ENCODE measurements at places on chromosomes 7 and 10.

- no peak for DNase-seq
Measured at GRCh38 chr7:30931161-30931928, 19.7 kb downstream of the AQP1 start.

GRCh38 chr7:22402250-22402649 lies 45.3 kb upstream of the RAPGEF5 start:
- no peak for DNase-seq

GRCh38 chr10:72808001-72808400 lies 85.5 kb upstream of the OIT3 start:
- no peak for DNase-seq

GRCh38 chr7:106561151-106561550 lies 99.8 kb downstream of the CCDC71L start:
- DNase-seq: no peak

DNA sequence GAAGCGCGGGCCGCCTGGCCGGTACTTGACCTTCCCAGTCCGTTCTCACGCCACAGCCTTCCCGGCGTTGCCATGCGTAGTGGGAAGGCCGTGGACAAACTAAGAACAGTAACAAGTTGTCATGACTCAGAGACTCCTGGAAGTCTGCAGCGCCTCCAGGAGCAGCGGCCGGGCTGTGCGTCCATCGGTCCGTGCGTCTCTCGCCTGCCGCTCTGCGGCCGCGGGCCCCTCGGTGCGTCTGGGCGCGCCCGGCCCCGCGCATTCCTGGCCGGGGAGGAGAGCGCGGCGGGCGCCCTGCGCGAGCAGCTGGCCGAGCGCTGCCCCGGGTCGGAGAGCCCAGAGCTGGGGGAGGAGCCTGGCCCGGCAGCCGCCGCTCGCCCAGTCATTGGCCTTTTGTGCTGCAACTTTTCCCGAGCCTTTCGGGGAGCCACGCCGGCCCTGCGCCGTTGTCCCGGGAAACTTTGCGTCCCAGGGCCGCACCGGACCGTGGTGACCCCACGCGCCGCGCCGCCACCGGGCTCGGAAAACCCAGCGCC lies 123.7 kb downstream of the TACC2 start:
- DNase-seq: peak; percentile 15

- no peak for DNase-seq
Measured at GRCh38 chr7:36526863-36527548, 137.3 kb downstream of the ANLN start.

All from head of caudate nucleus (tissue), 42 donors.